ENCODE measurements at places on chromosomes 1 and 21.

- no peak for DNase-seq
These were observed 172.8 kb upstream of the PTGFR start for GRCh38 chr1:78318011-78318410.

DNA sequence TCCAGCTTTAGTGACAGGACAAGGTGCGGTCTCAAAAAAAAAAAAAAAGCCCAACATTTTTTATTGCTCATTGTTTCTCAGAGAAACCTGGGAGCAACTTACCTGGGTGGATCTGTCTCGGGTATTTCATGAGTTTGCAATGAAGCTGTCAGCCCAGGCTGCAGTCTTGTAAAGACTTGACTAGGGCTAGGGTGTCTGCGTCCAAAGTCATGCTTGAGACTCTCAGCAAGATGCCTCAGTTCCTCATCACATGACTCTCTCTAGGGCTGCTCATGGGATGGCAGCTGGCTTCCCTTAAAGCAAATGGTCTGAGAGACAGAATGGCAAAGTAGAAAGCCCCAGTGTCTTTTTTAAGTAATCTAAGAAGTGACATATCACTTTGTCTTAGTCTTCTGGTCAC lies 8.1 kb downstream of the GABPA start:
- DNase-seq = no peak

GRCh38 chr1:9852410-9853248 lies 28.9 kb upstream of the CLSTN1 start:
- DNase-seq = no peak

GRCh38 chr21:31729622-31730343 lies 2.1 kb downstream of the SCAF4 start:
- DNase-seq = no peak

GRCh38 chr21:10627316-10627863 lies 106.0 kb downstream of the TPTE start:
- no peak for DNase-seq

GRCh38 chr21:42133131-42133530 lies 62.0 kb downstream of the UMODL1 start:
- no peak for DNase-seq

DNA sequence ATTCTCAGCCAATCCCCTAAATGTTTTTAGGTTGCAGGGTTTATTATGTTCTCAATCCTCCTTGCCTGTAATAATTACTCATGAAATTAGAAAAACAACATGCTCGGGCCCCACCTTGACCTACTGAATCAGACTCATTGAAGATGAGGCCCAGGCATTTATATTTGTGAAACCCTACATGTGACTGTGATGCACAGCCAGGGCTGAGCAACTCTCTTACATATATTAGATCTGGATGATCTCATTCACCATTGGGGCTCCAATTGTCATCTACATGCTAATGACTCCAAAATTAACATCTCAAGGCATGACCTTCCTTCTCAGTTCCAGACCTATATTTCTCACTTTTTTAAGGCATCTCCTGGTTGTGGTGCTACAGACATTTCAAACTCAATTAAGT lies 103.3 kb downstream of the WDR3 start:
- DNase-seq = no peak

GRCh38 chr1:112488141-112488540 lies 20.6 kb upstream of the WNT2B start:
- no peak for DNase-seq

- peak; percentile 73 for DNase-seq
These were observed 113.1 kb upstream of the IRF2BP2 start for GRCh38 chr1:234722904-234723720.

GRCh38 chr1:65207317-65207716 lies 59.3 kb downstream of the AK4 start:
- DNase-seq = no peak

- DNase-seq = no peak
These were observed 11.0 kb downstream of the PMVK start for GRCh38 chr1:154925335-154926170.

Measured in HS-5 (cell line).